ENCODE measurements at places on chromosomes 3 and 15.

GRCh38 chr3:98371853-98372252 lies 18.2 kb downstream of the OR5K4 start:
- no peak for DNase-seq

- DNase-seq = no peak
Measured at GRCh38 chr3:129329858-129330257, 51.2 kb downstream of the HMCES start.

DNA sequence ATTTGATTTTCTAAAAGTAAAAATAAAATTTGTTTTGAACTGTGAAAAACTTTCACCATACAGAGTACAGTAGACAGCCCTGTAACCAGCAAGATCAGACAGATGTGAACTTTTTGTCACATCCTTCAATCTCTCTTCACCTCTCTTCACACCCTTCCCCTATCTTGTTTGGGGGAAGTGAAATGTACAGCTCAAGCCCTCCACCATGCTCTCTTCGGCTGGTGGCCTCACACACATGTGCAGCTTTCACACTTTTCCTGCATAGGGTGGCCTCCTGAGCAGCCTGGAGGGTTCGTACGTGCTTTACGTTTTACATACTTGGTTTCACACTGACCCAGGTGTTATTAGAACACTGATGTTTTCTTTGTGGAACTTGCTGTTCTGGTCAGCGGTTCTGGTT lies 86.4 kb downstream of the DNAJB8 start:
- DNase-seq = no peak

DNA sequence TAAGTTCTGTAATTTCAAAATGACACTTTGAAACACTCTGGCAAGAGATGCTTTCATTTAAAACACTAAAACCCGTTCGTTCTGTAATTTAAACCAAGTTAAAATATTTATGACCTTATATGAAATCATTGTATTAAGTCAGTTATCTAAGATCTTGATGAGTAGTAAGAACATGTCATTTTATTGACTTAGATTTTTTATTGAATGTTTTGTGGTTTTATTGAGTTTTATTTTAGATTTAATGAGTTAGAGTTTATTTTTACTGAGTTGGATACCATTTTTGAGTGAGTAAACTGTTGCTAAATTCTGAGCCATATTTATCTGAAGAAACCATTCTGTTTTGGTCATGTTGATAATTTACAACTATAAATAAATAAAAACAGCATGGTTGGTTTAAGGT lies 94.3 kb downstream of the PPARG start:
- DNase-seq = no peak

GRCh38 chr3:171363202-171363601 lies 97.0 kb downstream of the TNIK start:
- no peak for DNase-seq

DNA sequence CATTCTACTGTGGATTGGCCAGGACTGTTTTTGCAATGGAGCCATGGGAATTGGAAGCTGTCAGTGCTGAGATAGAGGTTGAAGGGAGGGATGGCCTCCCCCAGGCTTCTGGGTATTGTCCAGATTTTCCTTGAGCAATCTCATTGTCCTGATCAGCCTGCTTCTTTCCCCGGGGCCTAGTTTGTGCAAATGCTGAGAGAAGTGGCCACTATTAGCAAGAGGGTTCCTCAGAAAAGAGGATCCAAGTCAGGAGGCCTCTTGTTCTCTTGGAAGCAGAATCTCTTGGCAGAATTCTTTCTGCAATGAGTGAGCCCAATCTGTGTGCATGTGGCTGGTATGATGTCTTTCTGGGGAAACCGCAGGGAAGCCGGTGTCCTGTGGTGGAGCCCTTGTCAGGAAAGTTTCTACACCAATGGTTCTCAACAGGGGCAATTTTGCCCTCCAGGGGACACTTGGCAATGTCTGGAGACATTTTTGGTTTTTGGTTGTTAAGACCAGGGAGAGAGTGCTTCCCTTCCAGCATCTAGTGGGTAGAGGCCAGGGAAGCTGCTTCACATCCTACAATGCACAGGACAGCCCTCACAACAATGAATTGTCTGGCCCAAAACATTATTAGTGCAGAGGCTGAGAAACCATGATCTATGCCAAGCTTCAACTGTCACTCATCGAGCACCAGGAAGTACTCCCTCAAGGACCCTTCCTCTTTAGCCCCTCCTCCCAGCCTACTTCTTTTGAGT lies 2.0 kb downstream of the LIPC start:
- DNase-seq = no peak

DNA sequence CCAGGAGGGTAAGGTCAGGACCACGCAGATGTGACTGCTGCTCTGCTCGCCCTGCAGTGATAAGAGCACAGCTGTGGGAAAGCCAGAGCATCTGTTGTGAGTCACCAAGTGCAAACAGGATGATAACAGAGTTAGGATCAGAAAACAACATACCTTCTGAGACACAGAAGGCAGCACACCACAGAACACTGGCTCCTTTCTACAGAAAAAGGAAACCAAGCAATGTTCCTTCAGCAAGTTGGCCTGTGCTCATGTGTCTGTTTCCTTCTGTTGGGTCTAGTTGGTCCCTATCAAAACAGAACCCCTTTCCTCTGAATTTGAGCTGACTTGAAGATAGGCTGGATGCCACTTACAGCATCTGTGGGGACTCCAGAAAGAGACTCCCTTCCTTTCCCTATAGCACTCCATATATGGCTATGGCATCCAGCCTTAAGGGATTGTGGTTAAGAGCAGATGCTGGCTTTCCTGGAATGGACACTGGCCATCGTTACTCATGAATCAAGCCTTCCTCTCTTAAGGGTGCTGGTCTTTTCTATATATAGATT lies 440.7 kb upstream of the THBS1 start:
- no peak for DNase-seq

- no peak for DNase-seq
Measured at GRCh38 chr15:29270976-29271375, 1.4 kb upstream of the NSMCE3 start.

DNA sequence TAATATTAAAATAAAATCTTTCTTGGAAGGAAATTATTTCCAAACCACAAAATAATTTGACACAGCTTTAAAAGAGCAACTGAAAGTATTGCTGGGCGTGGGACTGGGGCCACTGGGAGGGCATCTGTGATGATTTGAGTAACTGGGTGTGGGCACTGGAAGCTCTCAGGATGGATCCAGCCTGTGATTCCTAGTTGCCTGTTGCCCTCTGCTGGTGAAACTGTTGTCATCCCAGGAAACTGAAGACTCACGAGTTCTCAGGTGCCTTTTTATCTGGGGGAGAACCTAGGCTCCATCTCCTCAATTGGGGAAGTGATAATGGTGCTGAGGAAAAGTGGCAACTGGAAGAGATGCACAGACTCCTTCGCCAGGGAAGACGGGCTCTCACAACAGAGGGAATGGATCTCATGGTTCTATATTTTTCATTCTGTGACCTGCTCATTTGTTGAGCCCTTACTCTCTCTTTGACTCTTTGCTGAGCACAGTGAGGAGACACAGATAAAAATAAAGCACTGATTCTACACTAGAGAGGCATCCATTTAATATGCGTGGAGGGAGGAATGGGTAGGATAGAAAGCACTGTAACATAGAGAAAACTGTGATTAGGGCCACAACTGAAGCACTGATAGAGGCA lies 61.6 kb downstream of the TPRG1 start:
- peak; percentile 72 for DNase-seq

DNA sequence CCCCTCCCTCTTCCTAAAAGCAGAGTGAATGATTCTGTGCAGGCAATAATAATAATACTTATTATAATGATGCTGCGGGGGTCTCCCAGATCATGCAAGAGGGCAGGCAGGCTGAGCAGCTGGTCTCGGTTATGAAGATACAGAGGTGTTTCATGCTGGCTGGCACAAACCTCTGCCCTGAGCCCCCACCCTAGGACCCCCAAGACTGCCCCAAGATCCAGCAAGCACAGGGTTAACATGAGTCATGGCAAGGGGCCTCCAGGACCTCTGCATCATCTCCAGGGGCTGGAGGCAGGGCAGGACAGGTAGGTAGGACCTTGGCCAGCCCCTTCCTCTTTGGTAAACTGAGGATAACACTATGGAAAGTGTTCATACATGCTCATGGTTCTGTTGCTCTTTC lies 2.7 kb downstream of the MGLL start:
- DNase-seq = no peak

DNA sequence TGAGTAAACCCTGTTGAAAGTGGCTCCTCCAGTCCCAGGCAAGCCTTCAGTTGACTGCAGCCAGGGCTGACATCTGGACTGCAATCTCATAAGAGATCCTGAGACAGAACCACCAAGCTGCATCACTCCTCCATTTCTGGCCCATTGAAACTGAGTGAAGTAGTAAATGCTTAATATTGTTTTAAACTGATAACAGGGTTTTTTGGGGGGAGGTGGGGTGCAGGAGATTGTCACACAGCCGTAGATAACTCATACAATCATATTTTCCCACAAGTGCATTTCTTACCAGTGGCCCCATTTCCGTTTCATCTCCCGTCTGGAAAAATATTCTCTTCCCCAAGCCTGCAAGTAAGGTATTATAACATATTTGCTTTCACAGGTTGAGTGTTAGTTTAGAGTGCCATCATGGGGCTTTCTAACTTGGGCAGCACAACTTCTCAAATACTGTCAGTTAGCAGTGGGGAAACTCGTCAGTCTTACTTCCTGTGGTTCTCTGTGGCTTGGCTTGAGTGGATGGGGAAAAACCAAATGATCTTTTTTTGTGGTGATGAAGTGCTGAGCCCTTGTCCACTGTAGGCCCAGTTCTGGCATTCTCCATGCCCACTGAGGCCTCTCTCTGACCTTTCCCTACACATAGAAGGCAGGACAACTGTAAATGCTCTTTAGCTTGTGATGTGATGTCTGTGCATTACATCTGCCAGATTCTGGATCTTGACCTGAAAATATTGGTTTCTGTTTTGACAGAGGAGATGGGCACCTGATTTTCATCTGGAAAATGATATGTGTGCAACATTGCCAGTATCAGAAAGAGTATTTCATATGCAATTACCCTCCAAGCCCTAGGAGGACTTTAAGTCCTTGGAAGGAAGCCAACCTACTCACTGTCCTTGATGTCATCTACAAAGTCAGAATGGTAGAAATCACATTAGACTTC lies 90.1 kb upstream of the BHLHE40 start:
- DNase-seq = no peak

GRCh38 chr15:34621675-34622074 lies 38.2 kb upstream of the GOLGA8B start:
- DNase-seq = no peak

DNA sequence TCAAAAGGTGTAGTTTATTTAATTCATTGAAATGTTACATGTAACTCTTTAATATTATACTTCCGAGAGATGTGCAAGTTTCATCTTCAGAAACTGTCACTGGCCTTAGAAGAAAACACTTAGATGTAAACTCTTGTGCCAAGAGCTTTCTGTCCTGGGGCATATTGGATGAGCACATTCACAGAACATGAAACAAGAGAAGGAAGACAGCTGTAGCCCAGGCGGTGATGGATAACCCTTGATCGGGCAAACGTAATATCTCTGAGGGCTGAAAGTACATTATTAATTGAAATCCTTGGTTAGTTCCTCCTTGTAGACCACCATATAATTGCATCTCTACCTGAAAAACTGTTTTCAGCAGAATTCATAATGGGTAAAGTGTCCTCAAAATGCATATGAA lies 67.4 kb downstream of the MECOM start:
- no peak for DNase-seq
